CD8-positive, alpha-beta T cell (primary cell): ENCODE measurements at places on chromosomes 7 and 10.
A peak's percentile ranks its signal among the peaks of the same experiment; 100 is the strongest.

DNA sequence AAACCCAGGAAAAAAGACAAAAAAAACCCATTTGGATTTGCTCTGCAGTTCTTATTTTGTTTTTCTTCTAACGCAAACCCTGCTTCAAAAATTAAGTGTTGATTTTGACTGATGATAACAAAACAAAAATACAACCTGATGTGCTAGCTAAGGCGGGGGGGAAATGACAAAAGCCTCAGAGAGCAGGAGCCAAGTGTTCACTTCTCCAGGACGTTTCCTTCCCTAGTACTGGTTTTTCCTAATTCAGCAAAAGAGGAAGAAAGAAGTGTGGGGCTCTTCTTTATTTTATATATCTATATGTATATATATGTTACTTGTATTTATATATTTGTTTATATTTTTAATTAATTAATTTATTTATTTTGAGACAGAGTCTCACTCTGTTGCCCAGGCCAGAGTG is 28.0 kb downstream of the SNX10 start:
- DNase-seq: no peak

GRCh38 chr7:136009488-136010079 is 32.4 kb upstream of the MTPN start:
- no peak for DNase-seq

GRCh38 chr7:33918438-33919143 is 13.3 kb downstream of the BMPER start:
- no peak for DNase-seq

DNA sequence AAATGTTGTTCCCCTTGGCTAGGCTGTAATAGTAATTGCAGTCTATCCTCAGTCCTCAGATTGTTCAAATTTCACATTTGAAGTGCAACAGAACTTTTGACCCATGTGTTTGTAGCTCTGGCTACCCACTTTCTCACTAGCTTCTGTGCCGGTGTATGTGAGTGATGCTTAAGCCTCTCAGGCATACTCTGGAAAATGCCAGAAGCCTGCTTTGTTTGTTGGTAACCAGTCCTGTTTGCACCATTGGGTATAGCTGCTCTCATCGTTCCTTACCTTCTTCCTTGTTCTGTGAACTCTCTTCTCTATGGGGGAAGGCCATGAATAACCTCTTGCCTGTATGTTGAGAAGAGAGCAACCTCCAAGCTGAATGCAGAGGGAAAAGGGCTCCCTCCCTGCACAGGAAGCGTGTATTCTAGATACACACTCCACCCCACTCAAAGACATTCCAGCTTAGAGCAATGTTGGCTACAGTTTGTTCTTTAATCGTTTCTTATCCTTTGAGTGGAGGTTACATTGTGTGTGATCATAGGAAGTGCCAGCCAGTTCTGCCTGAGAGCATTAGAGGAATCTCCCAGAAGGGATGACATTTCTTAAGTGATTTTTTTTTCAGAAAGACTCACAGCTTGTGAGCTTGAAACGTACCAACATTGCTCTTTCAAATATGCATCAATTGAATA is 40.5 kb downstream of the C1QL3 start:
- no peak for DNase-seq

GRCh38 chr7:4468320-4469102 is 213.6 kb upstream of the FOXK1 start:
- DNase-seq: no peak

GRCh38 chr7:142603870-142604448 is 145.3 kb upstream of the PRSS1 start:
- peak; percentile 40 for DNase-seq

DNA sequence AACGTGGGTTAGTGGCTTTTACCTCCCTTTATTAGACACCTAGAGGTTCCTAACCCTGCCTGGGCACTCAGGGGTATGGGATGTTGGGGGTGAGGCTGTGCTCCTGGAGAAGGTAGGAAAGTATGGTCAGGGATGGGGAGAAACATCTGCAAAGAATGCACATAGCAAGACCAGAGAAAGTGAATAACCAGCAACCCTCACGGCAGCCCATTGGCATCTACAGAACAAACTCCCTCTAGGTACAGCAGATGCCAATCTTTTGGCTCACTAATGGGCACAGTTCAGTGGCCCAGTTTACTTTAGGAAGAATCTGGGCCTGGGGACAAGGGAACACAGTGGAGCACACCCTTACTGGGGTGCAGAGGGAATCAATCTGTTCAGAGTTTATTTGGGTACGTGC is 143.9 kb downstream of the JAZF1 start:
- DNase-seq: no peak

GRCh38 chr10:99975942-99976809 is 33.6 kb downstream of the DNMBP start:
- DNase-seq: no peak

DNA sequence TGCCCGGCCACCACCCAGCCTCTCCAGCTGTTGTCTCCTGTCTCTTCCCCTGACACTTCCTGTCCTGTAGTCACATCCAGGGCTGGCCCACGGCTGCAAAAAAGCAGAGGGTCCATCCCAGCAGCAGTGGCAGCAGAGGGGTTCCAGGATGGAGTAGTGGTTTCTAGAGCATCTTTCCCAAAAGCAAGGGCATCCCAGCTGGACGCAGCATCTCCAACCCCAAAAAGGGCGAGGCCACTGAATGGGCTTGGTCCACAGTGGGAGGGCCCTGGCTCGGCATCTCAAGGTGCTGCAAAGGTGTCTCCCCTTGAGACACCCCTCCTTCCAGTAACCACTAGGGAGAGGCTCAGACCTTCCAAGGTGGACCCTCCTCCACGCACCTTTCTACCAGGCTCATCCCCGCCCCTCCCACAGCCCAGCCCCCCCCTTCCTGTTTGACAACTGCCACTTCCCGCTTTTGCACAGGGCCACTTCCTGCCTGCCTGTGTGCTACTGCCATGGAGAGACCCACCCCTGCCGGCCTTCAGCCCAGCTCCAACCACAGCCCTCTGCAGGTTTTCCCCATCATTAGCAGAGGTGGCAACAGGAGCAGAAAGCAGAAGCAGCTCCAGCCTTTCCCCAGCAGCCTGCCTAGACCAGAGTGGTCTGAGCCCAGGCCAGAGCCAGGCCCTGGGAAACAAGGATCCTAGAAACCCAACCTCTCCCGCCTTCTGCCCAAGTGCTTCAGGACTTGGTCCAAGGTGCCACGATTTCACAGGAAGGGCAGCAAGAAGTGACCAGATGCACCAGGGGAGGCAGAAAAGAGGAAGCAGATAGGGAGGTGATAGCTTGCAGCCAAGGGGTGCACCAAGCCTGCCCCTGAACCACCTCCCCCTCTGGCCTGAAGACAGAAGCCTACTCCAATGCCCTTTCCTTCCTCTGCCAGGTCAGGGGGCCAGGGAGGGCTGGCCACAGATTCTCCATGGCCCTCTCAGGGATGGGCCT is 8.6 kb downstream of the CAMK2G start:
- peak; percentile 65 for DNase-seq

DNA sequence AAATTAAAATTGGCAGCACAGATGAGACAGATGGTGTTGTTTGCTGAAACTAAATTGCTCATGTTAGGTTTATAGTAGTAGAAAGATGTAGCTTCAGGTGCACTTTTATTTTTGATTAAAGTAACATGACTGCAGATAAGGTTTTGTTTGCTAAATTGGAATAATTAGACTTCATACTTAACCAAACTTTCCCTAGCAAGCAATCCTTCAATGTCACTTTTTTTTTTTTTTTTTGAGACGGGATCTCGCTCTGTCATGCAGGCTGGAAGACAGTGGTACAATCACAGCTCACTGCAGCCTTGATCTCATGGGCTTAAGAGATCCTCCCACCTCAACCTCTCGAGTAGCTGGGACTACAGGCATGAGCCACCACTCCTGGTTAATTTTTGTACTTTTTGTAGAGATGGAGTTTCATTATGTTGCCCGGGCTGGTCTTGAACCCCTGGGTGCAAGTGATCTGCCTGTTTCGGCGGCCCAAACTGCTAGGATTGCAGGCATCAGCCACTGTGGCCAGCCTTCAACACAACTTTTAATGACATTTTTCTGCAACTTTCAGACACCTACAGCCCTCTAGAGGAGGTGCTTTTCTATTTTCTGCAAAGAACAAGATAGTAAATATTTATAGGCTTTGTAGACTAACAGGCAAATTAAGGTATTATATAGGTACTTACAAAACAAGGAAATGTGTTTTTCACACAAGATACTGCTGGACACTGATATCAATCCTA is 84.8 kb upstream of the CCNY start:
- no peak for DNase-seq

GRCh38 chr7:51126324-51126723 is 190.3 kb downstream of the COBL start:
- no peak for DNase-seq
